Inflammatory macrophage treated with lipopolysaccharide for 4 hours (primary cell): ENCODE measurements at places on chromosomes 16 and 17.

DNA sequence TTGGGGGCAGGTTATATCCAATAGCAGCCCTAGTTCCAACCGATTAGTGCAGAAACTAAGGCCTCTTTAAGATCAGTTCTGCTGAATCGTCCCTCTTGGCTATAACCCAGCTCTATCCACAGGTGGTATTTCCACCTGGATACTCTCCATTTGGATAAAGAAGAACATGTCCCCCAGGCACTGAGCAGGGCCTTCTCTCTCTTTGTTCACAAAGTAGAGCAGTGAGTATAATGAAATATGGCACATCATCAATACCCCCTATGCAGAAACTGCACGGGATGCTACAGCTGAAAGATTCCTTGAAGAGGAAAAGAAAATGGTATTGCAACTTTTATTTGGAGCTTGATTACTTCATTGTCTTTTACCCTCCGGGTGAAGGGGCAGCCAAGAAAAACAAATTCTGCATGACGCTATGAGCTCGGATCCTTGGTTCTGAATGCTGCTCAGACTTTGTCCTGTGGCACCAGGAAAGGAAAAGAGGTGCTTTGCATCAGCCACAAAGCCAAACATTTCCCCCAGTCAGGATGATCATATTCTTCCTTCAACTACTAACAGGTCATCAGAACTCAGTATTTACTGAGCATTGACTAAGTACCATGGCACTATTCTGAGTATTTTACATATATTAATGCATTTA is 399.7 kb downstream of the NPIPA8 start:
- no peak for DNase-seq

- DNase-seq, result peak; percentile 91
Measured at GRCh38 chr17:1197781-1198490, 18.2 kb upstream of the ABR start.

GRCh38 chr17:37476431-37477120 is 13.1 kb upstream of the DUSP14 start:
- no peak for DNase-seq

- peak; percentile 22 for DNase-seq
Measured at GRCh38 chr17:1484676-1485422, 7.6 kb downstream of the MYO1C start.

DNA sequence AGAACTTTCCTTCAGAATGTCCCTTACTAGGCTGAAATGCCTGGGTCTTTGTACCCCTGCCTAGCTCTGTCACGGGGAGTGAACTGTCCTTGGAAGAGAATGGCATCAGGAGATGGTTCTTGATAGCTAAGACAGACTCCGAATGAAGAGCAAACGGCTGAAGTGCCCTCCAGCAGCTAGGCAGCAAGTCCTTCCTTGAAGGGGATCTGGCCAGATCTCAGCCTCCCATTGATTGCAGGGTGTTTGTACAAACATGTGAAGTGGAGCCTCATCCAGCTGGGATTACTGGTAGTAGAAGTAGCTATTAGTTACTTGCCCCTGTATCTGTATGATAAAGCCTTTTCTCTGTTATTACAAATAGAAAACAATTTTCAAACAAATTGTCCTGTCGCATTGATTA is 30.9 kb downstream of the LRRC36 start:
- DNase-seq, result no peak

GRCh38 chr16:13542284-13542683 is 377.7 kb upstream of the ERCC4 start:
- no peak for DNase-seq
